Kidney glomerular epithelial cell (primary cell): ENCODE measurements at places on chromosomes 13 and 19.
A peak's percentile ranks its signal among the peaks of the same experiment; 100 is the strongest.

DNA sequence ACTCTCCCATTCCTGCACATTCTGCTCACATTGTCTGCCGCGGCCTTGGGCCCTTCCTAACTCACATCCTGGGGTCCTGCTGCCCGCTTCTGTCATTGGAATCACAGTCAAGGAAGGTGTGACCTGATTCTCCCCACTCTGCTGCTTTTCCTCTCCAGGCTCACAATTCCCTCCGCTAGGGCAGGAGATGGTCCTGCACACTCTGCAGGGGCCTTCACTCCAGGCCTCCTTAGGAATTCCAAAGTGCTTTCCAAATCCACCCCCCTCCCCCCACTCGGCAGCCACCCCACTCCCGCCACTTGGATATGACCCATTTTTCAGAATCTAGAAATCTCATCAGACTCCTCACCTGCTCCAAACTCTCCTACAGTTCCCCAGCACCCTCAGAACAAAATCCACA is 3.1 kb upstream of the SLC5A5 start:
- DNase-seq: no peak

GRCh38 chr19:58170860-58171259 is 12.0 kb upstream of the ZNF274 start:
- no peak for DNase-seq

- DNase-seq: no peak
Measured at GRCh38 chr19:45917421-45918091, 3.0 kb upstream of the NANOS2 start.

DNA sequence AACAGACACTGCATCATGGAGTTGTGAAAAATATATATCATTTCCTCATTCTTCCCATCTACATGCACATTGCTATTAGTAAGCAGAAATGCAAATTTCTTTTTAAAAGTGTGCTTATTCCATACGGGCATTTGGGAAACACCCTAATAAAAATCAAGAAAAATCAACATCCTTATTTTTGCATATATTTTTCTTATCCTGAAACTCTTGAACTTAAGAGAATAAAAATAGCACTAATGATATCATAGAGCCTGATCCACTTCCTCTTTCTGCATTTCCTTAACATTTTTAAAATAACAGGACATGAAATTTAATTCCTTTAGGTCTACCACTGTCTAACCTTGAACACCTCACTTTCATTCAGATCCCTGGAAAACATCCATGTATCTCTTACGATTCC is 123.3 kb downstream of the VWA8 start:
- DNase-seq: no peak

GRCh38 chr13:29481603-29482002 is 113.9 kb downstream of the SLC7A1 start:
- no peak for DNase-seq

DNA sequence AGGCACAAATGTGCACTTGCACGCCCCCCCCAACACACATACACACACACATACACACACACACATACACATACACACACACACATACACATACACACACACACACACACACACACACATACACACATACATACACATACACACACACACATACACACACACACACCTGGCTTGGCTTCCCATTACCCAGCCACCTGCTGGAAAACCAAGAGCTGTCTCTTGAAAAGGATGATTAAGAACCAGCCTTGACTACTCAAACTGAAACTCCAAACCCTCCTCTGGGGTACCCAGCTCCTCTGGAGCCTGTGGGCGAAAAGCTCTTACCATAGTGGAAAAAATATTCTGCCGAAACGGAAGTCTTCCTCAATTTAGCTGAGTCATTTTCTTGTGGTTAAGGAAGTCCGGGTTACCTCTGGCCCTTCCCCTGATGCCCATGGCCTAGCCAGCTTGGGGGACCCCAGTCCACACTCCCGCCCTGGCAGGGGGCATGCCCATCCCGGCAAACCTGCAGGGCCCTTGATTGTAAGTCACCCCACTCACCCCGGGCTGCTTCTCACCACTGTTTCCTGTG is 21.9 kb downstream of the CEBPA start:
- no peak for DNase-seq

DNA sequence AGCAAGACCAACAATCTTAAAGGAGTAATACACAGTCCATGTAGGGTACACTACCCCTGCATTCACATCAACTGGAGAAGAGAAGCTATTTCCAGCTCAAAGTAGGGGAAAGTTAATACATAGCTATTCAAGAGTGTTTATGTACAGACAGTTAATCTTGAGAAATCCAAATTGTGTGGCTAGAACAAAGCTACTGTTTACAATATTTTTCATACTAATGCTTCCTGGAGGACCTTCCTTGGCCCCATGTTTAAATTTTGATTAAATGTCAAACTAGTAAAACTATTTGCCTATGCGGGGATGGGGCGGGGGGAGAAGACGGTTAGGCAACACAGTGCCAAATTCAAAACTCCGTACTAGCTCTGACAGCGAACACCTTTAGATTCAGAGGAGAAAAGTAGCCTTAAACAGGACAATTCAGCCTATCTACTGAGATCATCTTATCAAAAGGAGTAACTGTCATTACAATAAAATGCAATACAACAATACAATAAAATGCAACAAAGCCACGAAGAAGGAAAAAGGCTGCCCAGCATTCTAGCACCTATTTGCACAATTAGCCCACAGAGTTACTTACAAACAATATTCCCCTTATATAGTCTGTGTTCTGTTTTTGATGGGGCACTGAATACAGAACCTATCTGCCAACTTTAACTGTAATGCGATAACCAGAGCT is 29.1 kb downstream of the BRD4 start:
- no peak for DNase-seq

GRCh38 chr13:61685682-61686012 is 270.0 kb upstream of the PCDH20 start:
- peak; percentile 2 for DNase-seq
